ENCODE measurements at places on chromosomes 4 and X.

- peak; percentile 54 for DNase-seq
Measured at GRCh38 chr4:88697588-88698329, at the start of gene NAP1L5. TSS of gene NAP1L5 (minus strand) at chr4:88697829. CDS start at chr4:88697754, 75 bp downstream.

DNA sequence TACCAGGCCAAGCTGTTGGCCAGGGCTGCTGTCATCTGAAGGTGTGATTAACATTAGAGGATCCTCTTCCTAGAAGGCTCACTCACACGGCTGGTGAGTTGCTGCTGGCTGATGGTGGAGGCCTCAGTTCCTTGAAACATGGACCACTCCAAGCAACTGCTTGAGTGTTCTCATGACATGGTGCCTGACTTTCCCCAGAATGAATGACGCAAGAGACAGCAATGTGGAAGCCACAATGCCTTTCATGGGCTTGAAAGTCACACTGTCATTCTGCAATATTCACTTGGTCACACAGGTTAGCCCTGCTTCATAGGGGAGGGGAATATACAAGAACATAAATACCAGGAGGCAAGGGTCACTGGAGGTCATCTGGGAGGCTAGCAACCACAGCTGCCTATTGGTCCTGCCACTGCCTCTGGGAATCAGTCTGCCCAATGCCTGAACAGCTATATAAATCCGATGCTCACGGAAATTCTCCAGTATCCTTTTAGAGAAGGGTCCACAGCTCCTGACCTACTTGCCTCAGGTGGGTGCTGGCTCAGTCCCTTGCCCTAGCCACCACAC, 97.1 kb upstream of the MAML3 start:
- DNase-seq, result no peak

GRCh38 chrX:40013266-40014195, 84.2 kb downstream of the BCOR start:
- DNase-seq, result peak; percentile 35

GRCh38 chr4:125432078-125432477, 117.3 kb downstream of the FAT4 start:
- no peak for DNase-seq

Data from activated CD4-positive, alpha-beta T cell treated with anti-CD3 and anti-CD28 coated beads, Interleukin-2, amount 50 U/mL, for 4 hours (primary cell).